ENCODE measurements at places on chromosomes 7 and 10.

- H3K4me1 ChIP-seq: no peaks in the 10 kb centered on the region
- no peak overlapping the region for H3K4me3 ChIP-seq
- no peaks in the 10 kb centered on the region for H3K27me3 ChIP-seq
- no peak for DNase-seq
Observed at GRCh38 chr10:98587156-98587837, 140.6 kb upstream of the HPS1 start.

GRCh38 chr10:29344073-29344820 lies 55.4 kb downstream of the LYZL1 start:
- no peaks in the 10 kb centered on the region for H3K36me3 ChIP-seq
- H3K27ac ChIP-seq: no peak overlapping the region
- DNase-seq: no peak
- H3K4me1 ChIP-seq: no peaks in the 10 kb centered on the region

GRCh38 chr7:15692501-15693020 lies 6.1 kb upstream of the MEOX2 start:
- peaks cover 8% of the 10 kb centered on the region for H3K27me3 ChIP-seq
- no peak overlapping the region for H3K4me3 ChIP-seq
- H3K36me3 ChIP-seq: no peaks in the 10 kb centered on the region
- H3K27ac ChIP-seq: no peak overlapping the region
- DNase-seq: no peak

- no peaks in the 10 kb centered on the region for H3K27me3 ChIP-seq
- no peaks in the 10 kb centered on the region for H3K36me3 ChIP-seq
- DNase-seq: no peak
- H3K27ac ChIP-seq: no peak overlapping the region
Observed at GRCh38 chr10:131077031-131077430, 234.5 kb downstream of the TCERG1L start.

Measured in uterus (tissue), 4 donors.